ENCODE measurements at places on chromosomes 6 and 20. TPM values are rescaled to one million over a fixed set of nuclear protein-coding genes. Genes with fewer than 3 reads are reported as not detected.

DNA sequence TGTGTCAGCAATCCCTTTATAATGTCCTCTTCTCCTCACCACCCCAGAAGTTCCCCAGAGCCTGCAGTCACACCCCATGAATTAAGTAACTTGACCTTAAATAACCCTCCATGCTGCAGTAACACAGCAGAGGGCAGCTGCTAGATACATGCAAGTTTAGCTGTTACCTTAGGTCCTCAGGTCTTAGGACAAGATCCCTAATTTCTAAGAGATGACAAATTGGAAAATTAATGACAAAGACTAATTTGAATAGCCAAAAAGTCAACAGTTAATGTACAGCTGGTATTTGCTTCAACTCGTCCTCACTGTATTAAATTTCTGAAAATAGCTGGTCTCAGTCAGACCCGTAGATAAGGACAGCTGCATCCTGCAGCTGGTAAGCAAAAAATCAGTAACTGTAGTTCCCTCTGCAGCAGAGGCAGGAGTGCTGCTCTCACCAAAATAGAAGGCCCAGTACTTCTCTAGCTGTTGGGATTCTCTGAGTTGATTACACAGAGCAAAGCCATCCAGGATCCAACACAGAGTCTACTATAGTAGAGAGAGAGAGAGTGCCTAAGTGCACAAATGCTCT is 62.4 kb downstream of the TNFRSF21 start:
- DNase-seq = no peak
- H3K27me3 ChIP-seq = no peaks in the 10 kb centered on the region
- H3K4me3 ChIP-seq = no peak overlapping the region
- H3K36me3 ChIP-seq = no peaks in the 10 kb centered on the region
- H3K4me1 ChIP-seq = peaks cover 3% of the 10 kb centered on the region

GRCh38 chr20:38311091-38311490 is 7.1 kb downstream of the BPI start:
- H3K27me3 ChIP-seq = peaks cover 36% of the 10 kb centered on the region
- H3K36me3 ChIP-seq = no peaks in the 10 kb centered on the region
- no peak overlapping the region for H3K27ac ChIP-seq
- H3K4me1 ChIP-seq = no peaks in the 10 kb centered on the region
- no peak overlapping the region for H3K4me3 ChIP-seq

DNA sequence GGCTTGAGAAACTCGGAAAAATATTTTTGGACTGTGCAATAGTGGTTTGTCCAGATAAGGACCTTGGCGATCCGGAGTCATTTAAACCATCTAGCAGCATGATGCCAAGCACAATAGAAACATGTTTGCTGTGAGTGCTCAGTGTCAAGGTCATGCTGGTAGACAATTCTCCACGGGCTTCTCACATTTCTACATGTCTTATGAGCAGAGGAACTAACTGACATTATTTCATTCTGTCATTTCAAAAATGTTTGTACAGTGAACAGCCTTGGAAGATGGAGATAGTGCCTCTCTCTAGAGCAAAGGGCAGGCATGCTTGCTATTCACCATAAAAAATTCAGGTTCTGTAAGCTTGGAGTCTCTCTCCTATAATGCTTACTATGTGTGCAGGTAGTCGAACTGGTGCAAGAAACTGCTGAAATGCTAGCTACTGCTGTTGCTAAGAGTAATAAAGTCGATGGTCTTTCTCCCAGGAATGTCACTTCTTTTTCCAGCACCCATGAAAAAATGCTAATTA is 25.4 kb upstream of the CCN2 start:
- DNase-seq = no peak
- no peaks in the 10 kb centered on the region for H3K4me1 ChIP-seq
- H3K36me3 ChIP-seq = no peaks in the 10 kb centered on the region

- DNase-seq = peak; percentile 26
- H3K27me3 ChIP-seq = no peaks in the 10 kb centered on the region
- no peaks in the 10 kb centered on the region for H3K36me3 ChIP-seq
- H3K4me1 ChIP-seq = peaks cover 11% of the 10 kb centered on the region
- H3K4me3 ChIP-seq = peak overlapping the region; percentile 75
These were observed 17.9 kb upstream of the EXOC2 start for GRCh38 chr6:710601-711571.

- no peak for DNase-seq
- H3K27ac ChIP-seq = no peak overlapping the region
- H3K4me1 ChIP-seq = peaks cover 7% of the 10 kb centered on the region
- H3K36me3 ChIP-seq = no peaks in the 10 kb centered on the region
- no peaks in the 10 kb centered on the region for H3K27me3 ChIP-seq
These were observed 40.0 kb upstream of the KCNK16 start for GRCh38 chr6:39362487-39362865.

DNA sequence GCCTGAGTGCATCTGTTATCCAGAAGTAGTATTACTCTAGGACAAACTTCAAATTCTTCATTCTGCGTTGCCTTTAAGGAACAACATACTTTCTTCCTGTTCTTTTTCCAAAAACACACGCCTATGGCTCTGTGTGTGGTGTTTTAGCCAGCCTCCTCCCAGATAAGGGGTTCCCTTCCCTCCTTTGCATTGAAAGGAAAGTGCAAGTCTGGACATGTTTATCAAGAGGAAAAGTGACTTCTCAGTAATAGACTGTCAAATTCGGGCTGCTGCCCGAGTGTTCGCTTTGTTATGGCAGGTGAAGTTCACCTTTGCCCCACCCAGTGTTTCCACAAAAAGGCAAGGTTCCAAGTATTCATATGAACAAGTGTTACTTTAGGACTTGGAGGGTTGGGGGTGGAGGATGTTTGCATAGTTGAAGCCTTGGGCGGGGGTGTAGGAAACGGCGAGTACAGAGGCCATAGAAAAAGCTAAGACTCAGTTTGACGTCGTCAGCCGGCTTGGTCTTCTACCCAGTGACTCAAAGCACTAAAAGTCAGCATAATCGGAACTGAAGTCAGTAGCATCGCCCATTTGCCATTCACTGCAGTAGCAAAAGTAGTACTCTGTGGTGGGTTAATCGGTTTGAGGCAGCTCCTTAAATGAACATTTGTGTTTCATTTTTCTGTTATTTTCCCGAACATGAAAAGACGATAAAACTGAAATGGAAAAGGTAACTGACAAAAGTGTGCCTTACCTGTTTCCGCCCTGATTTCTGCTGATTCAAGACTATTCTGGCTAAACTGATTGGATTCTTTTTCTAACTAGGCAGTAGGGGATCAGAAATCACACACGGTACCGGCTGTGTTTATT is 12.5 kb downstream of the PRDM1 start:
- H3K27ac ChIP-seq = peak overlapping the region; percentile 70
- peak overlapping the region; percentile 72 for H3K4me3 ChIP-seq
- H3K36me3 ChIP-seq = peaks cover 7% of the 10 kb centered on the region
- DNase-seq = peak; percentile 70
- H3K4me1 ChIP-seq = peaks cover 36% of the 10 kb centered on the region

DNA sequence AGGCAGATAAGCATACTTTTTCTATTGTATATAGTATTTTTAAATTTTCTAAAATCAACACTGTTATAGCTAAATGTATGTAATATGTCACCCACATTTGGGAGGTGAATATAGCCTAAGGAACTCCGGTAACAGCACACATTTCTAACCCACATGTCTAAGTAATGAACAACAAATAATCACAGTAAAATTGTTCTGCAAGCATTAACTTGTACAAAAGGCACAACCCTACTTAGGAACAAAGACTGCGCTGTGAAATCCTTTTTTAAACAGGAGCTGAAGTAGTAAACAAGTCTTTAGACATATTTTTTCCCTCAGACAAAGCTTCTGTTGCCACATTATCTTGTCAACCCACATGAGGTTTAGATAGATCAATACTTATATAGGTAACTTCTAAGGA is 872.4 kb upstream of the SLC35B3 start:
- H3K4me1 ChIP-seq = no peaks in the 10 kb centered on the region
- H3K4me3 ChIP-seq = no peak overlapping the region
- no peaks in the 10 kb centered on the region for H3K27me3 ChIP-seq
- no peaks in the 10 kb centered on the region for H3K36me3 ChIP-seq

DNA sequence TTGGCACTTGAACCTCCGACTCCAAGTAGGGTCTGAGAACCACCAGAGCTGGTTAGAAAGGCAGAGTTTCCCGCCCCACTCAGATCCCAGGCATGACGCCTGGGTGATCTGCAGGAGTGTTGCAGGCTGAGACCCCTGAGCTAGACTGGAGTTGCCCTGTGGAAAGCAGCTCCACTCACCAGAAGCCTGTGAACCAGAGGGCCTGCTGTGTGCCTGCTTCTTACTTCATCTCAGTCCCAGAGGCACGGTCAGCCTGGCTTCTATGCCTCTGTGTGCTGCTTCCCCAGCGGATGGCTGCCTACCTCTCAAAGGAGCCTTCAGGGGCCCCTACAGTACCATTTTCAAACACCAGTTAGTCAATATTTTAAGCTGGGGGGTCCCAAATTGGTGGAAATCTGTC is 15.6 kb upstream of the CCN6 start:
- peaks cover 28% of the 10 kb centered on the region for H3K4me1 ChIP-seq
- no peak overlapping the region for H3K4me3 ChIP-seq
- H3K27ac ChIP-seq = no peak overlapping the region
- no peak for DNase-seq
- no peaks in the 10 kb centered on the region for H3K27me3 ChIP-seq

- H3K27ac ChIP-seq = no peak overlapping the region
- no peaks in the 10 kb centered on the region for H3K27me3 ChIP-seq
- DNase-seq = no peak
- H3K36me3 ChIP-seq = no peaks in the 10 kb centered on the region
- H3K4me1 ChIP-seq = no peaks in the 10 kb centered on the region
- no peak overlapping the region for H3K4me3 ChIP-seq
These were observed 214.6 kb upstream of the SNX9 start for GRCh38 chr6:157608221-157609075.

- H3K27ac ChIP-seq = no peak overlapping the region
- H3K27me3 ChIP-seq = no peaks in the 10 kb centered on the region
- no peaks in the 10 kb centered on the region for H3K4me1 ChIP-seq
- DNase-seq = no peak
- no peak overlapping the region for H3K4me3 ChIP-seq
- H3K36me3 ChIP-seq = peaks cover 8% of the 10 kb centered on the region
These were observed 33.0 kb downstream of the HDDC2 start for GRCh38 chr6:125268765-125269164.

DNA sequence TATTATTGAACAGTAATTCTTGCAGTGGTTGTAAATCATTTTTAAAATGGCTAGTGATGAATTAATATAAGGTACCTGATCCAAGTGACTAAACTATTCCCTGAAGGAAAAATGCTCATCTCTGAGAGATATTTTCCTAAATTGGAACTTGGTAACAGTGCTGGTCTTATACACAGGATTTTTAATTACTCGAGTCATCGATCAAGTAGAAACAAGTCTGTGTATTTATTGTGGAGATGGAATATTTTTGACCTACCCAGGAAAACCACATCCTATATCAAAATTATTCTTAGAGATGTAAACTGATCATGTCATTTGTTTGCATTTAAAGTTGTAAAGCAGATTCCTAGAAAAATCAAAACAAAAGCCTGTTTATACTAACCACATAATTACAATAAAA is 166.9 kb downstream of the MOXD1 start:
- no peaks in the 10 kb centered on the region for H3K4me1 ChIP-seq
- no peak overlapping the region for H3K4me3 ChIP-seq
- no peaks in the 10 kb centered on the region for H3K36me3 ChIP-seq
- H3K27me3 ChIP-seq = no peaks in the 10 kb centered on the region
- no peak for DNase-seq
- no peak overlapping the region for H3K27ac ChIP-seq

- H3K27ac ChIP-seq = no peak overlapping the region
- H3K36me3 ChIP-seq = no peaks in the 10 kb centered on the region
- no peak overlapping the region for H3K4me3 ChIP-seq
- no peaks in the 10 kb centered on the region for H3K4me1 ChIP-seq
These were observed 874.2 kb downstream of the TFAP2A start for GRCh38 chr6:9540534-9541126.

- peaks cover 3% of the 10 kb centered on the region for H3K4me1 ChIP-seq
- peak; percentile 81 for DNase-seq
- H3K36me3 ChIP-seq = no peaks in the 10 kb centered on the region
These were observed 9.3 kb upstream of the ATG5 start for GRCh38 chr6:106334646-106335448.

GRCh38 chr20:62045529-62046285 is 20.0 kb downstream of the TAF4 start:
- no peaks in the 10 kb centered on the region for H3K27me3 ChIP-seq
- no peaks in the 10 kb centered on the region for H3K4me1 ChIP-seq
- no peak overlapping the region for H3K4me3 ChIP-seq

DNA sequence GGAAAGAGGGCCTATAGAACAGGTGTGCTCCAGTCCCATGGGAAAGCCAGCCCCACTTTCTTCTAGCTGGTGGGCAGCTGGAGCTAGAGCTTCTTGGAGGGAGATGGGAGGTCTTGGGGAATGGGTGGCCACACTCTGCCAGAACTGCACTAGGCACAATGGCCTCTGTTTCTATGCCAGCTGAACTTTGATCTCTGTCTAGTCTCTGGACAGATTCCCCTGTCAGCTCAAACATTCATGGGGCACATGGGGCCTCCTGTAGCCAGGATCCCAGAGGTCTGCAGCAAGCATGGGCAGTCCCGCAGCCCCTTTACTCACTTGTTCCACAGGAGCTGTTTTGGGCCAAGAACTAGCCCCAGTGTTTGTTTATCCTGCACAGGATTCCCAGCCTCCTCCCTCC is 591.3 kb upstream of the HS3ST5 start:
- no peaks in the 10 kb centered on the region for H3K27me3 ChIP-seq
- H3K27ac ChIP-seq = no peak overlapping the region
- H3K36me3 ChIP-seq = no peaks in the 10 kb centered on the region
- no peak overlapping the region for H3K4me3 ChIP-seq

- H3K36me3 ChIP-seq = no peaks in the 10 kb centered on the region
- no peaks in the 10 kb centered on the region for H3K4me1 ChIP-seq
- no peaks in the 10 kb centered on the region for H3K27me3 ChIP-seq
- H3K27ac ChIP-seq = no peak overlapping the region
These were observed 257.1 kb downstream of the SOX4 start for GRCh38 chr6:21850691-21851090.

GRCh38 chr6:24359640-24360454 is 2.0 kb upstream of the DCDC2 start:
- H3K27ac ChIP-seq = no peak overlapping the region
- H3K4me3 ChIP-seq = peak overlapping the region; percentile 49
- peaks cover 22% of the 10 kb centered on the region for H3K4me1 ChIP-seq
- H3K27me3 ChIP-seq = peaks cover 2% of the 10 kb centered on the region
- peak; percentile 65 for DNase-seq

DNA sequence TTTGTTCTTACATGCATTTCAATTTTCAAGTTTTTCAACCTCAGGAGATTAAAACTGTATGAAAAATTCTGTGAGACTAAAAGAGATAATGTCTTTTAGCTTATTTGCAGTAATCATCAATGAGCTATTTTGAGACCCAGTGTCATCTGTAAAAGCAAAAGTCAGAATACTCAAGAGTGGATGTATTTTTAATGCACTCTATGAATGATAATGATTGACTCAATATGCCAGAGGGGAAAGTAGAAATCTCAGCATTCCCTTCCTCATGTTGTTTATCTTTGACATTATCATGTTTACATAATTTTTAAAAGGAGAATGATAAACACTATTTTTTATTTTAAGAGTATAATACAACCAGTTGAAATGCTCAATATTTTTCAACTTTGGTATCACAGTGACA is 162.1 kb downstream of the MMUT start:
- H3K27ac ChIP-seq = no peak overlapping the region
- H3K36me3 ChIP-seq = no peaks in the 10 kb centered on the region
- H3K4me1 ChIP-seq = no peaks in the 10 kb centered on the region
- no peak overlapping the region for H3K4me3 ChIP-seq
- no peaks in the 10 kb centered on the region for H3K27me3 ChIP-seq
- DNase-seq = no peak

SFT2D1 gene
- 10.4 TPM for total RNA-seq

STMND1 gene
- not detected for total RNA-seq

XKR7 gene
- total RNA-seq = not detected

RSPH9 gene
- total RNA-seq = not detected

MPIG6B gene
- 0.17 TPM for total RNA-seq

LGSN gene
- total RNA-seq = not detected

WDR46 gene
- 13.6 TPM for total RNA-seq
